ENCODE measurements at places on chromosomes 16 and 17. TPM values are rescaled to one million over a fixed set of nuclear protein-coding genes. Genes with fewer than 3 reads are reported as not detected.

Gene GINS3
- total RNA-seq = 16.1 TPM

Gene GAST
- total RNA-seq = not detected

Gene KRTAP2-3
- total RNA-seq = not detected

Gene VTN
- total RNA-seq = 9.7 TPM

Gene HS3ST4
- 2.6 TPM for total RNA-seq

Gene NPIPB13
- total RNA-seq = 15.7 TPM

Gene OR1F1
- total RNA-seq = not detected

Gene CACNG4
- 0.81 TPM for total RNA-seq

Gene NOG
- 6.1 TPM for total RNA-seq

Gene NLGN2
- 10.7 TPM for total RNA-seq

DNA sequence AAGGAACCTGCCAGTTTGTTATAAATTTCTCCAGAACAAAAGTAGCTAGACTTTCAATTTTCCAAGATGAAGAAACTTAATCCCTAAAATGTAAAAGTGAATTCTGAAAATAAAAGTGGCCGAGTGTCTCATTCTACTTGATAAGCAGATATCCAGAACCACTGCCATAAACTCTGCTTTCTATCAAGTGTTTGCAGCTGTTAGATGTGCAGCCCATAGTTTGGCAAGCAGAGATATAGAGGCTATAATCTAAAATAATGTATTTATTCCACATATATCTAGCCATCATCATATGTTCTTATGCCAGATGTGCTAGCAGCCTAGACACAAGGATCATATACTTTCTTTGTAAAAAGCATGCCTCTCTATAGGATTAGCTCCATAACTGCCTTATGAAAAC is 14.7 kb upstream of the FBXL20 start:
- DNase-seq = no peak

GRCh38 chr16:51592001-51592501 is 441.0 kb upstream of the SALL1 start:
- DNase-seq = no peak

- no peak for DNase-seq
These were observed 14.7 kb downstream of the TBC1D24 start for GRCh38 chr16:2489581-2489980.

GRCh38 chr16:85211271-85211801 is 99.1 kb upstream of the CIBAR2 start:
- no peak for DNase-seq

GRCh38 chr17:32486111-32486700 is 587 bp upstream of the CDK5R1 start:
- DNase-seq = peak; percentile 77

GRCh38 chr17:63405741-63406261 is 40.3 kb downstream of the CYB561 start:
- DNase-seq = no peak

GRCh38 chr16:16155234-16155633 is 68.1 kb downstream of the ABCC6 start:
- no peak for DNase-seq

DNA sequence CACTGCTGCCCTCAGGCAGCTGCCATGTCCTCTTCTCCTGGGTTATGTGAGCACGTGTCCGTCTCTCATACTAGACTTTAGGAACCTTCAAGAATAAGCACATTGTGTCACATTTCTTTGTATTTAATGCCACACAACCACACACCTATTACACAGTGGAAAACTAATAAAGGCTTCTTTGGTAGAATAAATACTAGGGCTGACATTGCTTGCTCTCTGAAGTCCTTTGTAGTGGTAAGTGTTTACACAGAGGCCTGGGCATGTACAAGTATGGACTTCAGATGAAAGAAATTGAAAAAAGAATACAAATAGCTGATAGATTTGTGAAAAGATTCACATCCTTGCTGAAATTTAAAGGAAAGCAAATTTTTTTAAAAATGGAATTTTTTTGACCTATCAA is 188.1 kb upstream of the CCL2 start:
- DNase-seq = no peak

- no peak for DNase-seq
These were observed 113.8 kb downstream of the CYB561 start for GRCh38 chr17:63332286-63332685.

DNA sequence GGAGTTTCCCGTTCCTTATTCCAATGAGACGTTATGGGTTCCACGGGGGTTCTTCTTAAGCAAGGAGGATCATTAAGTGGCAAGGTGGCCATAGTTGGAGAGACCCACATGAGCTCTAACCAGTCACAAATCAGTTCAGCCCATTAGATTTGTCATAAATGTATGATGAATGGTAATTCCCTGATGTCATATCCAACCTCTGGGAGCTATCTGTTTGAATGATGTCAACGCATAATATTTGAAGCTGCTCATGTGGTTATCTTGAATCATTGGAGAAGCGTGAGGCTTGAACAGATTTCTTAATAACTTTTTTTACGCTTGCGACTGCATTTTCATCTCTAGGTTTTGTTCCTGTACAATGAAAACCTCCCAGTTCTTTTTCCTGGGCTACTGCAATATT is 270.4 kb upstream of the EEF2KMT start:
- no peak for DNase-seq

DNA sequence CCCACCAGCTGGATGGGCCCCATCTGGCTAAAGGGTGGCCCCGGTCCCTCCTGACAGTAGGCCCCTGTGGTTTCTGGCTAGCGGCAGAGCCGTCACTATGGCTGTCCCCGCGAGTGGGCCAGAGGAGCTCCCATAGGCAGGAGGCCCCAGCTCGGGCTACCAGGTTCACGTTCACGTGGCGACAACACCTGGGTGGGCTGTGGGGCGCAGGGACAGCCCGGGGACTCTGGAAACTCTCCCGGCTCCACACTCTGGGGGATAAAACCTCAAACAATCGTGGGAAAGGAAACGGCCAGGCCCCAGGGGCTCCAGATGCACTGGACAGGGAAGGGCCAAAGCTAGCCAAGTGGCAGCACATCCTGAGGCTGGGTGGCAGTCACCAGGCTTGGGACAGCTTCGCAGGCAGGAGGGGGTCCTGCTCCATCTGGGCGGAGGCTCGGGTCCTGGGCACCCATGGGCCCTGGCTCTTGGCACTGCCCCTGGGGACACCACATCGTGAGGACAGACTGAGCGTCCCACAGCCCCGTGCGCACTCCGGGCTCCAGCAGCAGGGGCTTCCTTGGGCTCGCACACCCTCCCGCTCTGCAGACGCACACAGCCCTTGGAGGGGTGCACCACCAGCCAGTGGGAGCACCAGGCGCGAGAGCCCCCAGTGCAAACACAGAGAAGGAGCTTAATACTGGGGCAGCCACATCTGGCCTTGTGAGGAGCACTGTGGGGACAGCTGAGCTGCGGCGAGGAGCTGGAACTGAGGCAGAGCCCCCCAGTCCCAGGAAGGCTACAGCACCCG is 4.4 kb downstream of the RNF166 start:
- DNase-seq = no peak

GRCh38 chr16:17368951-17369350 is 101.8 kb downstream of the XYLT1 start:
- DNase-seq = no peak

- no peak for DNase-seq
These were observed 14.7 kb downstream of the DCAKD start for GRCh38 chr17:45036691-45037090.

- no peak for DNase-seq
These were observed 63.1 kb downstream of the BANP start for GRCh38 chr16:88014252-88014781.

GRCh38 chr16:86772671-86773353 is 194.5 kb downstream of the FOXL1 start:
- no peak for DNase-seq

- DNase-seq = no peak
These were observed at the start of gene KCNG4 for GRCh38 chr16:84239909-84240308. TSS of gene KCNG4 (minus strand) at chr16:84240012. CDS start at chr16:84237485, 2,527 bp downstream.

DNA sequence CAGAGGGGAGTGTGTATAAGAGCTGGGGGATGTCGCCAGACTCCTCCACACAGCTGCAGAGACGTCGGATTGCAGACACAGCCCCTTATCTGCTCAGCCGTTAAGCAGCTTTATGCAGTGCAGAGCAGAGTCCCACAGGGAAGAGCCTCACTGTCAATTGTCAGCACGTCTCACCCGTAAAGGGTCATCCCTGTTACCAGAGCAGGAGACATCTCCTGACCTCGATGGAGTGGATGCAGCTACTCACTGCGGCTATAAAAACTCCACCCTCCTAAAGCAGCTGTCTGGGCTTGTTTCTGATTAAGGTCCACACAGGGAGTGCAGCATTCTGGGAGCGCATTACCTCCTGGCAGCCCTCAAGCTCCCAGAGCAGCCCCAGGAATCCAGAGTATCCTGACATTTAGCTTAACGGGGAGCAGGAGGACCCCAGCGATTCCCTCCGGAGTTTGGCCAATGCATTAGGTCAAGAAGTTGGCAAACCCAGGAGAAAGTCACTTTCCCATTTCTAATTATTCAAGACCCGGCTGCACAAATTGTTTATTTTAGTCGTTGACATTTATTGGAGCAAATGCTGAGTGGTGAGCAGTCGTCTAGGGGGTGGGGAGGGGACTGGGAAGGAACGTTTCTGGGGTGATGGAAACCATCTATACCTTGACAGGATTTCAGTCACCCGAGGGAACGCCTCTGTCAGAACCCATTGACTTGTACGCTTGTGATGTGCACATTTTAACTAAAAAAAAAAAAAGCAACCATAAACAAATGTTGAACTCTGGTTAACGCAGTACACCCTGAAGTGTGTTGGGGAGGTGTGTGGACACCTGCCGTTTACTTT is 100.0 kb upstream of the ZNF469 start:
- DNase-seq = no peak

DNA sequence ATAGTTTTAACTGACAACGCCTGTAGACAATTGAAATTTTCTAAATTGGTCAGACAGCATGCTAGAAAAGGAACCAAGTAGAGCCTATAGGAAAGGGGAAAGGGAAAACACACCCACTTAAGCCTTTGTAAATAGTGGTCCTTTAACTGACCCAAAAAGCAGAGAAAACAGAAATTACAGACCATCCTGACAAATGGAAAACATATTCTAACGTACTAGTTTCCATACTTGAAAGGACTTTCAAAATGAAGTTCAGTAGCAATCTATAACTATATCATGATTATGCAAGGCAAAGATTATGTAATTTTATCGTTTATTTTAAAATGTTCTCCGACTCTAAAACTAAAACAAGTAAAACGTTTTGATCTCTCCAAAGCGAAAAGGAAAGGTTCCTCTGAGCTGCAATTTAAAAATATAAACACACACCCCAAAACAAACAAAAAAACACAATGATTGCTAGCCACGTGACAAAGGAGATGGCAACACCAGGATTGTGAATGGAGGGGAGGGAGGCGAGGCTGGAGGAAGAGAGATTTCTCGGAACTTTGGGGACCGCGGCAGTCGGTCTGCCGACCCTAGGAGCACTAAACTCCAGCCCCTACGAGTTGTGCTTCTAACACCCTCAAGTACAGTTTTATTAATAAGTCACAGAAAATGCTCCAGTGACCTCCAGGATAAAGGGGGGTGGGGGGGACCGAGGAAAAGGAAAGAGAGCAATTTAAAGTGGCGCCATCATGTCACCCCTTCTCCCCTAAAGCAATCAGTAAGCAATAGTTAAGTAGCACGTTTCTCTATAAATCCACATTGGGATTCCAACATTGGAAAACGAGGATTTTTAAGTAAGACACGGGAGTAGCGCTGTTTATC is 1.7 kb downstream of the KANSL1 start:
- DNase-seq = peak; percentile 52

- peak; percentile 19 for DNase-seq
These were observed 27.4 kb downstream of the RAB11FIP4 start for GRCh38 chr17:31418773-31419350.

Measured in testis (tissue), 5 donors.